D341Med (cell line): ENCODE measurements at places on chromosomes 3 and 15.

DNA sequence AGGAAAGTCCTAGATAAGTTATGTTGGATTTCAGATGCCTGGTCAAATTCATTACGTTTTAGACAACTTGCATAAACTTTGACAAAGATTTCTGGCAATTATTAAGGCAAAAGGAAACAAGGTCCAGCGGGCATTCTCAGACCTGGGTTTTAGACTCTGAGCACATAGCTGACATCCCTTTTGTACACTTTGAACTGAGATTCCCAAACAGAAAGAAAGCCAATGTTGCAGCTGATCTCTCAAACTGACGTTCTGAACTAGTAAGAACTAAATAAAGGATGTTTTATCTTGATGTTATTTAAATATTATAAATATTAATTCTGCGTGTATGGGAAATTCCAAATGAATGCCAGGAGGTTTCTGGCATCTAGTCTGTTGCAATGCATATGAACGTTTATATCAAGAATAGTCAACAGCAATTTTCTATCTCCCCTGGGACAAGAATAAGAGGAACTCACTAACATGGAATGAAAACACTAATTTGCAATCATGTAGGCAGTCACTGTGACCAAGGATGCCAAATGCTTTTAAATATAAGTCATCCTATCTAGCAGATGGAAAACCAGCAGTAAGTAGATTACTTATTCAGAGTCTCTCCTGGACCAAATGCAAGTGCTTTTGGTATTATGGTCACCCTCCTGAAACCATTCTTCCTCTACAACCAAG is 202.1 kb downstream of the GREM1 start:
- DNase-seq, result no peak

- DNase-seq, result no peak
Measured at GRCh38 chr3:193978030-193978429, 157.9 kb upstream of the HES1 start.

DNA sequence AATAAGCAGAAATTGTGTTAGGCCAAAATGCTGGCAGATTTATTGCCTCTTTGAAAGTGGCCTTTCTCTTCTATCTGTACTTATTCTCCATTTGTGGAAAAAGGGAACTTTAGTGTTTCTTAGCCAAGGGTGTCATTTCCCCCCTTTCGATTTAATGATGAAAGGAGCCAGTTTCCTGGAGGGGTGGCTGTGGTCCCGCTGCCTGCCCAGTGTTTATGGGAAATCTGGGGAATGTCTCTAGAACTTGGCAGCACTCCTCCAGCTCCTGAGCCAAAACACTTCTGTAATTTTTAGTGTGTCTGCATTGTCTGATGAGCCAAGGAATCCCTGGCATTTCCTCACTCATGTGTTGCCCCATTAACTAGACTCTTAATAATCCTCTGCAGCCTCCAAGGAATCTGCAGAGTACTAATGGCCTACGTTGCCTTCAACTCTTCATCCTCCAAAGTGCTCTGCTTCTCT is 448.8 kb downstream of the GRM7 start:
- no peak for DNase-seq

DNA sequence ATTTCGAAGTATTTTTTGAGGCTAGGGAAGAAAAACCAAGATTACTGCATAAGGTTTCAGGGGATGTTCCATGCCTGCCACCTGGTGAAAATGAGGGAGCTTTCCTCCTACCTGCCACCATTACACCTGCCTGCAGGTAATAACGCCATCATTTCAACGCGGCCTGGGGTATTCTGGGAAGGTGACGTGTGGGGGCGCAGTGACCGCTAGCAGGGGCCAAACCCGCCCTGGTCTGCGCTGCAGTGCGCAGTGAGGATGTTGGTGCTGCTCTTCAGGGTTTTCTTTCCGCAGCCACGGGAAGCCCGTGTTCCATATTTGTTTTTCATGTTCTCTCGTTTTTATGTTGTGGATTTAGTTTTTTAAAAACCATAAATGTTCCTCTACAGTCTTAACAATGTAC is 37.4 kb upstream of the SNRPN start:
- DNase-seq, result no peak

- no peak for DNase-seq
Measured at GRCh38 chr3:4977001-4977852, 2.0 kb upstream of the BHLHE40 start.

- DNase-seq, result no peak
Measured at GRCh38 chr15:88887068-88887580, 8.2 kb downstream of the HAPLN3 start.

DNA sequence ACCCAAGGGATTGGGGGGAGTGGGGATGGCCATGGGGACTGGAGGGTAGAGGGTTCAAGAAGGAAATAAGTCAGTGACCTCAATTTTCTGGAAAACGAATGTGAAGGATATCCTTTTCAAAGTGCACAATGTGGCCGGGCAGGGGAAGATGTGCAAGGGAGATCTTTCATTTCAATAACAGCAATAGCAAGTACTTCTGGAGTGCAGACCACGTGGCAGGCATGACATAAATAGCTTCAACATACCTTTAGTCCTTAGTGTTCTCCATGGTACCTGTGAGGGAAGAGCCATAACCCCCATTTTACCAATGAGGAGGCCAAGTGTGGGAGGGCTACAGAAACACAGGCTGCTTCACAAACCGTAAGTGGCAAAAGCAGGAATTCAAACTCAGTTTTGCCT is 138.7 kb downstream of the FOXP1 start:
- DNase-seq, result no peak
